ENCODE measurements at places on chromosomes 16 and 17.

- DNase-seq = no peak
Measured at GRCh38 chr16:392450-393030, 4.5 kb upstream of the NME4 start.

DNA sequence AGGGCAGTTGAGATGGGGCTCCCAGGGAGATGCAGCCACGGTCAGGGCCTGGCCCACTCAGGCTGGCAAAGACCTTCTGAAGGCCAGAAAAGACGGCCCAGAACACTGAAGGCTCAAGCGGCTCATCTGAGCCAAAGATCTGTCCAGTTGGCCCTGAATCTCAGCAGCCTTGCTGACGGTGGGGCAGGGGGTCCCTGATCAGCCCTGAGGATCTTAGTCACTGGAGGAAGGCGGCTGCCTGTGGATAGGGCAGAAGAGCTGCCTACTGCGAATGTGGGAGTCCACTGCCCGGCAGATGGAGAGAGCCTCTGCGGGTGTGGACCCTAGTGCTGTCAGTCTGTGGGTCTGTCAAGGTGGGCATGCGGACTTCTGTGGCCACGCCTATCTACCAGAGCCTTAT is 1738.2 kb downstream of the TP53TG3F start:
- DNase-seq = no peak

GRCh38 chr17:21283482-21284318 is 811 bp upstream of the MAP2K3 start:
- no peak for DNase-seq

DNA sequence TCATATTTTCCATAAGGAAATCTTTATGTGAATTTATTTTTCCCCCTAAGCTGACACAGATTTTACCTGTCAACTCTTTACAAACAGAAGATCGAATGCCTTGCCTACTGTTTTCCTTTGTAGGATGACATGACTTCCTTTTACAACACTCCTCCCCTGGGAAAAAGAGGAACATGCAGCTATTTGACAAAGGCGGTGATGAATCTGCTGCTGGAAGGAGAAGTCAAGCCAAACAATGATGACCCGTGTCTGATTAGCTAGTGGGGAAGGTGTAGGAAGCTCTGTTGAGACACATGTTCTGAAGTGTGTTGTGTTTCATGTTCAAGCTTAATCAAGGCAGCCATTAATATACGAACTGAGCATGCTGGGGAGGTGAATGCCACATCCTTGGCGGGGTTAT is 238.0 kb downstream of the PHKB start:
- no peak for DNase-seq

DNA sequence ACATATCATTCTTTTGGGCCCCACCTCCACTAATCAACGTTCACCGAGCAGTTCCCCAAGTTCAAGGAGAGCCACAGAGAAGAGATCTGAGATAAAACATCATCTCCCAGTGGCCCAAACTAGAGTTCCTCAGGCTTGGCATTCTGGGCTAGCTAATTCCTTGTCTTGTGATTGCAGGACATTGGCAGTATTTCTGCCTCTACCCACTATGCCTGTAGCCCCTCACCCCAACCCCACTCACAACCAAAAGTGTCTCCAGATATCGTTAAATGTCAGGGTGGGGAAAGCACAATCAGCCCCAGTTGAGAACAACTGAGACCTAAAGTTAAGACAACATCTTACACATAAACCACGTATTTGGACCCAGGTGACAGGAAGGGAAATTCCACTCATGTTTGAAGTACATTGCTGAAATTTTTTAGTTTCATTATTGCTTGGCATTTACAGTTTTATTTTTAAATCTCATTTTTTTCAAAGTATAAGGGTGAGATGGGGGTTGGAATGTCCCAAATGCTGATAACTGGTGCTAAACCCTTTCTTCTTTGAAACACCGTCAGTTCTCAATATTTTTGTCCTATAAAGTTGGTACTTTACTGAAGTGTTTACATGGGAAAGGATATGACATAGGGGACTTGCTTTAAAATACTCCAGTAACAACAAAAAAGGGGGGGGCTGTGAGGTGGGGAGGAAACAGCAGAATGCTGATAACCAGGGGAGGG is 13.6 kb downstream of the ZC3H7A start:
- peak; percentile 66 for DNase-seq

GRCh38 chr16:51151435-51151960 is 428 bp upstream of the SALL1 start:
- DNase-seq = no peak

DNA sequence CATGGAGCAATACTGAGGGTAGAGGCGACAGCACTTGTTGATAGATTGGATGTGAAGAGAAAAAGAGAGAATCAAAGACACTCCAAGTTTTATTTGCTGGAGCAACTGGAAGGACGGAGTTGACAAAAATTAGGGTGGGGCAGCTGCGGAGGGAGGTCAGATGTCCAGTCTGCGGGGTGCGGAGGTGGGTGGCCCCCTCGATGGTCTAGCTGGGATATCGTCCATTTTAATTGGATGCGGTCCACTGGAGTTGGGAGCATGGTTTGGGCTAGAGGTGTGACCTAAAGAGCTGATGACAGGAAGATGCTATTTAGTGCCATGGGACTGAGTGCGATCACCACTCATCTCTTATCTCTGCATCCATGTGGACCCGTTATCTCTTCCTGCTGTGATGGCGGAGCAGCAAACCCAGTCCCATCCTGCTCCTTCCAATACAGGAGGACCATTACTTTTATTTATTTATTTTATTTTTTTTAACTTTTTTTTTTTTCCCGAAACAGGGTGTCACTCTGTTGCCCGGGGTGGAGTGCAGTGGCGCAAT is 48.3 kb upstream of the CBX4 start:
- no peak for DNase-seq

- DNase-seq = no peak
Measured at GRCh38 chr16:56998861-56999260, 9.5 kb downstream of the NLRC5 start.

DNA sequence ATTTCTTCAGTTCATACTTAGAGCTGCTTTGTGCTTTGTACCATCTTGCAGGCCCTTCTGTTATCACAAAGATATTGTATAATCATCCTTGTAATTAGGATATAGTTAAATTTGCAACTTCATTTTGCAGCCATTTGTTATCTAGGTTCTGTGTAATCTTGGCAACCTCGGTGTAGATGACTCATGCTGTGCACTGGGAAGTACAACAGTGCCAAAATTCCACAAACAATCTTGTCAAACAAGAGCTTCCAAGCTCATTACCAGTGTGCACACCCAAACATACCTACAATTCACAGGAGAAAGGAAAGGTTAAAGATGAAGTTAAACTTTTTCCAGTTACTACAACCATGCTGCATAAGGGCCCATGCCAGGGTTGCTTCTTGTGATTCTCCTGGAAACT is 1231.8 kb downstream of the CDH11 start:
- no peak for DNase-seq

GRCh38 chr16:78117391-78117790 is 17.9 kb downstream of the WWOX start:
- no peak for DNase-seq

DNA sequence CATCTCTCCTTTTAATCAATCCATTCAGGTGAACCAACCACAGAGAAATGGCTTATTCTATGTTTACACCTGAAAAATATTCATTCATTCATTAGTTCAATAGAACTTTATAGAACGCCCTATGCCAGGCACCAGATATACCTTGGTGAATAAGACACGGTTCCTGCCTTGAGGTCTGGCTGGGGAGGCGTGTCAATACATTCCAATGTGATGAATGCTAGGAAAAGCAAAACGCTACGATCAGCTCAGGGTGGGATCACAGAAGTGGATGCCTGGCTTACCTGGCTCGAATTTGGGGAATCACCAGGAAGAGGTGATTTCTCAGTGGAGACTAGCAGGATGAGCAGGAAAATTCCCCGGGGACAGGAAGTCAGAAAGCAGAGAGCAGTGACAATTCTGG is 17.5 kb upstream of the WFIKKN2 start:
- no peak for DNase-seq

DNA sequence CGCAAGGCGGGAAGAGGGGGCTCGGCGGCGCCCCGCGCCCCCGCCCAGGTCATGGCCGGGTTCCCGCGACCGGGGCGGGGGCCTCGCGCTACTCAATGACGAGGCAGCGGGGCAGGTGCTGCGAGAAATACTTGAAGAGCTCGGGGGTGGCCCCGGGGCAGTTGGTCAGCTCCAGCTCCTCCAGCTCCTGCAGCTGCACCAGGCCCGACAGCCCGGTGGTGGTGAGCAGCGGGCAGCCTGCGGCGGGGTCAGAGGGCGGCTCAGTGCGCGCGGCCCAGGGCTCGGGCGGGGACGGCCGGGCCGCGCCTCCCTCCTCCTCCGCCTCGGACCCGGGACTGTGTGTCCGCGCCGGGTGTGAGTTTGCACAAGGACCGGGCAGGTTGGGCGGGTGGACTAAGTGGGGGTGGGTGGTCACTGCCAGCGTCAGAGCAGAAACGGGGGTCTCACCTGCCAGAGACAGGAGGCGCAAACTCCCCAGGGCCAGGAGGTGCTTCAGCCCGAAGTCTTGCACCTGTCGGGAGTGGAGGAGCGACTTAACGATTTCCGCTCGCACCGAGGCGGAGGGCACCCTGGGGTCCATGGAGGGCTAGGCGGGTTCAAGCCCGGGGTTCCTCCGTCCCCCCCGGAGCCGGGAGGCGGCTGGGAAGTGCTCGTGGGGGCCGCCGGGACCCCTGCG is 4.1 kb upstream of the WDR24 start:
- no peak for DNase-seq

DNA sequence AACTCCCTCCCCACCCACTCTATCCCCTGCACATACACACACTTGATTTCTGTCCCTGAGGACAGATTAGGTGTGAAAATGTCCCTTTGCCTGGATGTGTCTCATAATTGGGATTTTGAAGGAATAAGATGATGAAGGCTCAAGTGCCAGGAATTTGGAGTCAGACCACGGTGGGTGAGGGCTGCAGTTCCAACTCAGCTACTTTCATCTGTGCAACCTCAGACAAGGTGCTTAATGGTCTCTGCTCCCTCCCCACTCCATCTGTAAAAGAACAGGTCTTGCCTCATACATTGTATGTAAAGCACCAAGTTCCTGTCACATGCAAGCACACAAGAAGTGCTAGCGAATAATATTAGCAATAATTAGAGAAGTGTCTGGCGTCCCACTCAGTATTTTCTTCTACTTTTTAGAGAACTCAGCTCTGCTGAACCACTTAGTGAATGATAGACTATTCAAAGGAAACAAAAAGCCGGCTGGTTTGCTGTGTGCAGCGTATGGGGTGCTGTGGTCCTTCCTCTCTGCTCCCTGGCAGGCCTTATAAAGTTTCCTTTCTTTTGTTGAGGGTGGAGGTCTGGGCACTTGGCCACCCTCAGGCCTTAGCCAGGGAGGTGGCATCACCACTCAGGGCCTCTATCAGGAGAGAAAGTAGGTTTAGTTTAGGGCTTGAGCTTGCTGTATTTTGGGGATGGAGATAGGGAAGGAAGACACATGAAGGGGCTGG is 6.4 kb downstream of the TBX4 start:
- no peak for DNase-seq

Measured in activated CD4-positive, alpha-beta T cell treated with anti-CD3 and anti-CD28 coated beads, Interleukin-2, amount 10 ng/mL, durations not matched to agents 7 days and 5 days (primary cell).